ENCODE measurements at places on chromosomes 11 and 22.

GRCh38 chr22:37080838-37081237, 28.7 kb downstream of the TMPRSS6 start:
- H3K27me3 ChIP-seq = peaks cover 3% of the 10 kb centered on the region
- DNase-seq = no peak
- H3K36me3 ChIP-seq = peaks cover 19% of the 10 kb centered on the region
- H3K4me1 ChIP-seq = peaks cover 29% of the 10 kb centered on the region
- no peak overlapping the region for H3K4me3 ChIP-seq

DNA sequence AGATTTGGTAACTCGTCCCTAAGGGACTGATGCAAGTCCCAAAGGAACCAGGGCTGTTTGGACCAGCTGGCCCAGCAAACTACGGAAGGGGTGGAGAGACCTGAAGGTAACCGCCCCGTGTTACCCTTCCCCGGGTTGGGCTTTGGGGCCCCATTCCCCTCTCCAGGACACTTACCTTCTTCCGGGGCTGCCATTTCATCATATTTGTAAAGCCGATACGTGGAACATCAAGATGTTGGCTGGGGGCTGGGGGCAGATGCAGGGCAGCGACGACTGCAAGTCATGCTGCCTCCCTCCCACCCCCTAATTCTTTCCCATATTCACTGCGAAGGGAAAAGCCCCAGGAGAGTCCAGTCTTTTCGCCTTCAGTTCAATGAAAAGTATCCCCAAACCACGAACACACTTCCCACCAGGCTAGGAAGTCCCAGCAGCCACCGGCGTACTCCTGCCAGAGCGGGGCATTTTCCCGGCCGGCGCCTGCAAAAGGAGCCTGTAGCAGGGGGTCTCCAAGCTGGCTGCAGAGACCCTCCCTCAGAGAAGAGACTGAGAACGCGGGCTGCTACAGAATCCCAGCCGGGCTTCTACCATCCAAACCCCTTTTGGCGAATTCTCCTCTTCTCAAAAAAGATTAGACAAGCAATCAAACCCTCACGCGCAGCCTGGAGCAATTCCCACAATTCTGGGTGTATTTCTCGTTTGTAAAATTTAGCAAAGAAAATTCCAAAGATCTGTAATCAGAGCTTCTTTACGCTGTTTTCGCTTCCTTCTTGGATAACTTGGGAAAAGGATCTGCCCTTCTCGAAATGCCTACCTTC, 236.7 kb downstream of the TTC28 start:
- peak overlapping the region; percentile 61 for H3K4me3 ChIP-seq
- H3K27ac ChIP-seq = no peak overlapping the region
- peaks cover 6% of the 10 kb centered on the region for H3K4me1 ChIP-seq
- H3K27me3 ChIP-seq = peaks cover 60% of the 10 kb centered on the region
- no peaks in the 10 kb centered on the region for H3K36me3 ChIP-seq

DNA sequence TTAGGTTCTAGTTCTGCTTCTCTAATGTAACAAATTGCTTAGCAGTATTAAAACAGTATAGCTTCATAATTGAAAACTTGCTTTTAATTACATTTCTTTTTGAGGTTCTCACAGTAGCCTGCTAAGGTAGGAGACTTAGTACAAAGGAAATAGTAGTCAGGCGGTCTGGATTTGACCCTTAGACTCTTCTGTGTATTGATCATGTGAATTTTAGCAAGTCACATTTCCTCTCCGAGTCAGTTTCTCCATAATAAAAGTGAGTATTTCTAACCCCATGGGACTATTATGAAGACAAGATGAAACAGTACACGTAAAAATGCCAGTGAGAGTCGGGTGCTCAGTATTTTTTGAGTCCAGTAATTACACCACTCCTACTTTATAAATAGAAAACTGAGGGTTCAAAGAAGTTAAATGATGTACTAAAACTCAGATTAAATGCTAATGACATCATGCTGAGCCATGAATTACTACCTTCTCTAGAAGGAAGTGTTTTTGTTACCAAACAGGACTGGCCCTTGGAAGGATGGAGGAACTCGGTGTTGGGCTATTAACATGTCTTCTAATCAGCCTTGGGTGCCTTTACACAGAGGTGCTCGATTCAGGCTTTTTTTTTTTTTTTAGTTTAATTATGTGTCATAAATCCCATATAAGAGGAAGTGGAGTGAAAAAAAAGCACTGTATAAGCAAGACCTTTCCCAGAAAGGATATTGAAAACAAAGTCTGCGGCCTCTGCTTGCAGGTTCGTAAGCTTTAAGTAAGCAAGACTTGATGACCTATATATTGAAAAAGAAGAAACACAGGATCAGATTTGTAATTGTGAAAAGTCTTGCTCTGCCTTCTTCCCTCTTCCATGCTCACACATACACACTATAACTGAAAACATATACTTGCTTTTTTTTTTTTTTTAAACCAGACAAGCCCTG, 109.0 kb downstream of the EMSY start:
- no peak for DNase-seq
- H3K27ac ChIP-seq = no peak overlapping the region
- H3K4me1 ChIP-seq = no peaks in the 10 kb centered on the region
- no peaks in the 10 kb centered on the region for H3K27me3 ChIP-seq
- peaks cover 2% of the 10 kb centered on the region for H3K36me3 ChIP-seq

DNA sequence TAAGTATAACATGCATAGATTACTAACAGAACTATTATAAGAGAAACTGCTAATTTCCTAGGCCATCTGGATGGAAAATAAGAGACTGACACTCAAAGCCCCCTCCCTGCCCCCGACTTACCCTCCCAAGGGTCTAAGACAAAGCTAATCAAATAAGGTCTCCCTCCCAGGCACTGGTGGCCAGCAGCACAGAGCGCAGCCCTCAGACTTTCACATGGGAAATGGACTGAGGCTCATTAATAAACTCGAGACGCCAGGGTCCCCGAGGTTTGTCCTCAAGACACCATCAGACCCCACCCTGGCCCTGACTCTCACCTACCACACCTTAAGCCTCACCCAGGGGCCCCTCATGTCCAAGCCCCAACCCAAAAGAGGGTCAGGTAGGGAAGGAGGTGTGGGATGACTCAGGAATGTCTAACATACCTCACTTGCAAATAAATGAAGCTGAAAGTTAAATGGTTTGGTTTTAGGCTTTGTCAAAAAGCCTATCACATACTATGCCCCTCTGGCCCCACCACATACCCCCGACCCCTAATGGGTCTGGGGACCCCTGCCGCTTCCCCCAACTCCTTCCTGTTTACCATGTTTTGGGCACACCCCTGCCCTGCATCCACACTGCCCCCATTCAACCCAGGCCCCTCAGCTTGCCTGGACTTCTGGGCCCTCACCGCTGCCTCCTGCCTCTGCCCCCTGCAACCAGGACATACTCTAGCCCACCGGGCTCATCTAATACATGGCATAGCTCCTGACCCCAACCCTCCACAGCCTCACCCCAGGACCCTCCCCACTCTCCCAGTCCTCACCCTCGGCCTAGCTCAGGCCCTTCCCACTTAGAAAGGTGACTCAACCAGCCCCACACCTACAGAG, 11.4 kb downstream of the ARAP1 start:
- H3K4me3 ChIP-seq = peak overlapping the region; percentile 77
- H3K36me3 ChIP-seq = peaks cover 8% of the 10 kb centered on the region
- no peaks in the 10 kb centered on the region for H3K27me3 ChIP-seq
- DNase-seq = no peak
- peak overlapping the region; percentile 98 for H3K27ac ChIP-seq

GRCh38 chr11:5608808-5609207, 12.4 kb downstream of the TRIM6 start:
- H3K4me3 ChIP-seq = no peak overlapping the region
- H3K27ac ChIP-seq = no peak overlapping the region
- no peaks in the 10 kb centered on the region for H3K4me1 ChIP-seq
- DNase-seq = no peak
- no peaks in the 10 kb centered on the region for H3K36me3 ChIP-seq

GRCh38 chr11:34263441-34264091, 94.2 kb downstream of the ABTB2 start:
- H3K27ac ChIP-seq = no peak overlapping the region
- no peak for DNase-seq
- H3K4me1 ChIP-seq = no peaks in the 10 kb centered on the region
- H3K4me3 ChIP-seq = no peak overlapping the region
- H3K27me3 ChIP-seq = peaks cover 7% of the 10 kb centered on the region

DNA sequence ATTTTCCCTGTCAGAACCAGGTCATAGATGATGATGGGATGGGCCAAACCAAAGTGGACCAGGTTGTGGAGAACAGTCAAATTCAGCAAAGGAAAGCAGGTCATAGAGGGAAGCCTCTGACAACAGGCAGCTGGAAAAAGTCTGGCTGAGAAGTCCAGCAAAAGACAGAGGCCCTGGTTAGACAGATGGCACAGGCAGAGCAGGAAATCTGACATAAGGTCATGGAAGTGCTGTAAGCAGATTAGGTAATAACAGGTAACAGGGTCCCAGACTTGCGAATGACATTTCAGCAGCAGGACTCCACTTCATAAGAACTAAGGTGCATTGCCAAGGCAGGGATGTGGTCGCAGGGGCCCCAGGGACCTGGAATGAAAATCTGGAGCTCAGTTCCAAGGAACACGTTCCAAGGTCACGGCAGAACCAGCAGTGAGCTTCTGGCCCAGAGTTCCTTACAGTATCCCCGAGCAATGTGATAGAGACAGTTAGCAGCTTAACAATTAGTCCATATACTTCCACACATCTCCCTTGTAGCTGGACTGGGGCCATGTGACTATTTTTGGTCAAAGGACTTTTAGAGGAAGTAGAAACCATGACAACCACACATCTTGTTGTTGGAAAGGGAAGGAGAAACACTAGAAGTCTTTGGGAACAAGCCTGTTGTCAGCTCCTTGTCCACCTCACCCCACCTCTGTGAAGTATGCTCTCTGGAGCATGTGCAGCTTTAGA, 75.4 kb downstream of the ME3 start:
- peaks cover 3% of the 10 kb centered on the region for H3K36me3 ChIP-seq
- peaks cover 5% of the 10 kb centered on the region for H3K4me1 ChIP-seq
- no peak overlapping the region for H3K4me3 ChIP-seq

DNA sequence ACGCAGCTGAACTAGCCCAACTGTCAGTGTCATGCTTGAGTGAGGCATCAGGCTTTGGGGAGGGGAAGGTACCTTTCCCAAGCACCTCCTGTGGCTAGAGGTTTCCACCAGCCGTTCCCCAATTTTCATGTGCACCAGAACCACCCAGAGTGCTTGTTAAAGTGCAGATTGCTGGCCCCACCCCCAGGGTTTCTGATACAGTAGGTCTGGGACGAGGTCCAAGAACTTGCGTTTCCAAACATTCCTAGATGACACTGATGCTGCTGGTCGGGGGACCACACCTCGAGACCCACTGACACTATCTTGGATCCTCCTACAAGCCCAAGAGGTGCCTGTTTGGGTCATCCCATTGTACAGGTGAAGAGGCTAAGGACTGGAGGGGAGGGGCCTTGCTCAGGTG, 59.8 kb downstream of the PDE2A start:
- H3K27me3 ChIP-seq = peaks cover 86% of the 10 kb centered on the region
- peaks cover 3% of the 10 kb centered on the region for H3K36me3 ChIP-seq
- no peak overlapping the region for H3K27ac ChIP-seq
- H3K4me3 ChIP-seq = no peak overlapping the region

DNA sequence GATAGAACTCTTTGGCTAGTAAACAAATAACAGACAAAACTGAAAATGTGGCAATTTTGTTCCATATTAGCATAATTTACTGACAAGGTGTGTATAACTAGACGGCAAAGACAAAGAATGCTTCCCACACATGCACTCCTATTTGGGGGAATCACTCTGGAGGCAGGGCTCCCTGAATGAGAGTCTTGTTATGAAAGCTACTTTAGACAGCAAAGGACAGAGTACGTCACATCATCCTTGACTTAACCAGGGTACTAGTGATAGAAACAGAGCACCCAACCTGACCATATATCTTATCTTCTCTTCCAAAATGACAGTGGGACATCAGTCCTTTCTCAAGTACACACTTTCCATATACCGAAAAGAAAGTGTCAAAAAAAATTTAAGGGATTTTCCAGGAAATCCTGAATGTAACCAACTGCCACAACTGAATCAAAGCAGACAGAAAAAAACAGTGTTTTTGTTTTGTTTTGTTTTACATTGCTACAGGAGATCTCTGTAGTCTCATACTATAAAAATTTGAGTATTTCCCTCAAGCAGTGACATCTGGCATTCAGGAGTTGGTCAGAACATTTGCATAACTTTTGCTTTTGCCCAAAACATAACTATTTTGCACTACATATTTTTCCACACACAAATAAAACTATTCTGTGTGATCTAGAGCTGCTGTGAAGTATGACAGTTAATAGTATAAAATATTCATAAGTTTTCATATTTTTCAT, 98.9 kb downstream of the ARHGAP20 start:
- DNase-seq = no peak
- H3K27ac ChIP-seq = no peak overlapping the region
- H3K27me3 ChIP-seq = peaks cover 5% of the 10 kb centered on the region
- H3K4me1 ChIP-seq = no peaks in the 10 kb centered on the region

DNA sequence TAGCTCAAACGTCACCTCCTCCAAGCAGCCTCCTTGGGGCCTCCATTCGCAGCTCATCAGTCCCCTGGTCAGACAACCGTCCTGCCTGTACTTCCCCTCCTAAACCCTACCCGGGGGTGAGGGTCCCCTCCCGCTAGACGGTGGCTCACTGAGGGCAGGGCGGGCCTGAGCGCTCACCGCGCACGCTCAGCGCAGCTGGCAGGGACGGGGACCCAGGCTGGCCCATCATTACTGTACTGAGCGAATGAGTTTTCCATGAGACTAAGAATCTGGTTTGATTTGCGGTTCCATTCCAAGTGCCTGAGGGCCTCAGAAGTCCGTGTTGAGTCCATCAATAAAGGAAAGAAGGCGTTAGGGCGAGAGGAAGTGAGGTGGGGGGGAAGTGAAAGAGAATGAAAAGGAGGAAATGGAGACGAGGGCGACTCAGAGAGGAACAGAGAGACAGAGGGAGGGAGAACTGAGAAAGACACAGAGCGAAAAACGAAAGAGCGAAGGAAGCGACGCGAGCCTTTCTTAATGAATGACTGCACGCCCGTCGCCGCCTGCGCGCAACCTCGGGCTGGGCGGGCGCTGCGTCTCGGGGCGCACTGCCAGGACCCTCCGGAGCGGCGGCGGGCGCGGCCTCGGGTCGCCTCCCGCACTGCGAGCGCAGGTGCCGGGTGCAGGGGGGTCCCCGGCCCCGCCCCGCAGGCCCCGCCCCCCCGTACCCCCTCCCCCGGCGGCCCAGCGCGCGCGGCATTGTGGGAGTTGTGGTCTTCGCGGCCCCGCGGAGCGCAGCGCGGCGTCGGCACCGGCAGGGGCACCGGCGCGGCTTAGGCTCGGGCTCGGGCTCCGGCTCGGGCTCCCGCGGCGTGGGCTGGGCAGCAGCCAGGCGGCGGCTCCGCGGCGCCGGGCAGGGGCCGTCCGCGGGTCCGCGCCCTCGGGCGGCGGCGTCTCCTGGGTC, at the start of gene ASPHD2:
TSS of gene ASPHD2 (plus strand) at position 746 of the 943 bp plus-strand sequence. CDS start 4,356 bp downstream, outside the sequence.
- DNase-seq = peak; percentile 71
- peaks cover 19% of the 10 kb centered on the region for H3K4me1 ChIP-seq
- peak within 1 kb of the TSS; percentile 98 for H3K27ac ChIP-seq
- peak within 1 kb of the TSS; percentile 94 for H3K4me3 ChIP-seq
- H3K36me3 ChIP-seq = peaks cover 14% of the 10 kb centered on the region
- H3K27me3 ChIP-seq = peaks cover 9% of the 10 kb centered on the region

Measured in effector memory CD8-positive, alpha-beta T cell (primary cell).